ENCODE measurements at places on chromosomes 2 and 18.

DNA sequence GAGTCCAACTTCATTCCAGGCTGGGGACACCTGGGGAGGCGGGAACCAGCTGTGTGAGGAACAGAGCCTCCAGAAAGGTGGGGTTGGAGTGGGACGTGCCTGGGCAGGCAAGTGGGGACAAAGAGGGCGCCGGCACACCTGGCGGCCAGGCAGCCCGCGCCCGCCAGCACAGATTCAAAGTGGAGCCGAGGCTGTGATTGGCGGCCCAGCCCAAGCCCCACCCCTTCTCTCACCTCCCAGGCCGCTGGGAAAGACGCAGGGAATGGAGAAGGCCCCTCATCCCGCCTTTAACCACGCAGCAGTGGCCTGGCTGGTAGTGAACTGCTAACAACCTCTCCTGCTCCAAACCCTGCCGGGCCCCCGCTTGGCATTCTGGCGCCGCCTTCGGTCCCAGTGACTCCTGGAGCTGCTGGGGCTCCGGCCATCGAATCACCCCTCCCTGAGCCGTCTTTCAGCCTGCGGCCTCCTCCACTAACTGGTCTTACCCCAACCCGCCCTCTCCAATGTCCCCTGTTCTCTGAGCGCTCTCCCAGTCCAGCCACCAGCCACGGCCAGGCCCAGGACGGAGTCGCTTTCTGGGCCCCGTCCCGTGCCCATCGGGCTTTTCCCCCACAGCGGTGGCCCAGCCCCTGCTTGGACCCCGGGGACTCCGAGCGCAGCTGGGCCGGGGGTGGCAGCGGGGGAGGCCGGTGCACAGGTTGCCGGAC, 27.9 kb upstream of the PTMA start:
- DNase-seq = no peak

- DNase-seq = no peak
These were observed 120.8 kb downstream of the GAREM1 start for GRCh38 chr18:32349728-32350395.

DNA sequence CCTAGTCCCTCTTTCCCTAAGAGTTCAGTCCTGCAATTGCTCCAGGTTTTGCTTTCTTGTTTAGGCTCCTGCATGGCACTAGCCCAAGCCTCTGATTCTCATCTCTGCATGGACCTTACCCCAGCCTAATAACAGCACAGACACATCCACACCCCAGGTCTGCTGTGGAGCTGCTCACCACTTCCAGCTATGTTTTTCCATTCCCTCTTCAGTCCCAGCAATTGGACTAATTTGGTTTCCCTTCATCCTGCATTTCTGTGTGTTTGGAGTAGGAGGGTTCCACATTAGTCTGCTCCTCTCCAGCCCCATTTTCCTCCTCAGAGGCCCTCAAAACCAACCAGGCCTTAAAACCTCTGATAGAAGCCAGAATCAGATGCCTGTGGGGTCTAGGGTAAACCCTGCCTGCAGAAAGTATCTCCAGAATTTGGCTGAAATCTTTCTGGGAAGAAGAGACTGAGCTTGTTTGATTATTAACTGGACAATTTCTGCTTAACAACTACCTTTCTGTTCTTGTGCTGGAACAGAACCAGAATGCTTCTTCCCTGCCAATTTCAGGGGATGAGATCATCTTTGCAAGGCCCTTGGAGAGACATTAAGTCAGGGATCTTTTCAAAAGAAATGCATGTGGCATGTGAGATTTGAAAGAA, 95.9 kb downstream of the GFPT1 start:
- no peak for DNase-seq

DNA sequence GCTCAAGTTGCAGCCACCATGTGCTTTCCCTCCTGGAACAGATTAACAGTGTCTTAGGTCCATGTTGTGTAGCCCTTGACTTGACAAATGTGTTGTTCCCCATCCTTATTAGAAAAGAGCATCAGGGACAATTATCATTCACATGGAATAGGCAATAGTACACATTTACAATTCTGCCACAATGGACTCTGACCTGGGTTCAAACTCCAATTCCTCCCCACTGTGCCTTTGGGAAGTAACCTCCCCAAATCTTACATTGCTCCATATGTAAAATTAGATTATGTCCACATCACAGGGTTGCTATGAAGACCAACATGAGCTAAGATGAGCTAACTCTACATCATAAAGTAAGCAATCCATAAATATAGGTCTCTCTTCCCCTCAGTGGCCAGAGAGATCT, 193.8 kb downstream of the NRP2 start:
- no peak for DNase-seq

Measured in stimulated activated CD4-positive, alpha-beta T cell treated with anti-CD3 and anti-CD28 coated beads, Interleukin-1b, Interleukin-23, amount 100 ng/mL, for 1 hour (primary cell).